SJSA1 (cell line): ENCODE measurements at places on chromosomes 5 and 9. TPM values are rescaled to one million over a fixed set of nuclear protein-coding genes. Genes with fewer than 3 reads are reported as not detected.
A peak's percentile ranks its signal among the peaks of the same experiment; 100 is the strongest.

SLC25A2 gene
- total RNA-seq: 0.11 and 0.75 TPM in 2 replicates

- H3K36me3 ChIP-seq: no peaks in the 10 kb centered on the region
- no peak for DNase-seq
- no peak overlapping the region for H3K27ac ChIP-seq
- no peak overlapping the region for H3K4me3 ChIP-seq
- no peaks in the 10 kb centered on the region for H3K27me3 ChIP-seq
Observed at GRCh38 chr9:98539954-98540353, 168.8 kb downstream of the GABBR2 start.

FAM221B gene
- not detected in 2 replicates for total RNA-seq

LCN15 gene
- total RNA-seq: not detected in 2 replicates

DNA sequence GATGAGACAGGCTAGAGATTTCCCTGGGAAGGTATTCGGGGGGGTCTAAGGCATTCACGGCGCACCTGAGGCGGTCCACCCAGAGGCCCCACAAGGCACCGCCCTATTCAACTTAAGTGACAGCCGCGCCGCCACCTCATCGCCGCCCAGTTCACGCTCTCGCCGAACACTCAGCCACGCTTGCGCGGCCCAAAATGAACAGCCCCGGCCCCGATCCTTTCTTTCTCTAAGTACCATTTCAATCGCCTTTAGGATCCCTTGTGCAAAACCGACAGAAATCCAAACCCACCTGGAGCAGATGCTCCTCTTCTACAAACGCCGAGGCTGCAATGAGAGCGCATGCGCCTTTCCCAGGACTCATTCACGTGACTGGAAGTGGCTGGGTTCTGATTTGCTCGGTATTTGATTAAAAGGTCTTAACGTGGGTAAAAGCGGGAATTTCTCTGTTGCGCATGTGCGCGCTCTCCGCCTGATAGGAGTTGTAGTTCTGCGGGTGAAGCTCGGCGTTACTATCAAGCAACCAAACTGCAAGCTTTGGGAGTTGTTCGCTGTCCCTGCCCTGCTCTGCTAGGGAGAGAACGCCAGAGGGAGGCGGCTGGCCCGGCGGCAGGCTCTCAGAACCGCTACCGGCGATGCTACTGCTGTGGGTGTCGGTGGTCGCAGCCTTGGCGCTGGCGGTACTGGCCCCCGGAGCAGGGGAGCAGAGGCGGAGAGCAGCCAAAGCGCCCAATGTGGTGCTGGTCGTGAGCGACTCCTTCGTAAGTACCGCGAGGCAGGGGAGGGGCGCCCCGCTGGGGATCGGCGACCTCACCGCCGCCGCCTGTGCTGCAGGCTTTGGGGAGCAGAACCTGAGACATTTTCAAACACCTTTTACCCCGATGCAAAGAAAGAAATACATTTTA is at the start of the genes ARSK and SKIC3:
ARSK (plus strand) TSS at position 455 of the 902 bp plus-strand sequence; CDS start at position 633, 178 bp downstream.
SKIC3 (minus strand) TSS at position 331 of the 902 bp plus-strand sequence. CDS start 7,827 bp downstream, outside the sequence.
- H3K36me3 ChIP-seq: peaks cover 24% of the 10 kb centered on the region
- no peaks in the 10 kb centered on the region for H3K27me3 ChIP-seq
- peaks cover 11% of the 10 kb centered on the region; the same call in 1 of the 2 replicates for H3K4me1 ChIP-seq
- peak; percentile 97 for DNase-seq
- peak within 1 kb of the TSS; percentile 64 for H3K27ac ChIP-seq
- H3K4me3 ChIP-seq: peak within 1 kb of the TSS; percentile 79

GRCh38 chr5:92644266-92644886 is 936.6 kb downstream of the NR2F1-AS1 start:
- no peak overlapping the region for H3K4me3 ChIP-seq
- no peak for DNase-seq
- H3K27ac ChIP-seq: no peak overlapping the region
- H3K4me1 ChIP-seq: peaks cover 7% of the 10 kb centered on the region

LURAP1L gene
- 0.31 TPM in 1 of 2 replicates, not detected in the other for total RNA-seq

GRCh38 chr5:137734962-137735554 is 831 bp downstream of the KLHL3 start:
- no peak for DNase-seq
- no peak overlapping the region for H3K4me3 ChIP-seq
- H3K36me3 ChIP-seq: no peaks in the 10 kb centered on the region
- no peak overlapping the region for H3K27ac ChIP-seq

DNA sequence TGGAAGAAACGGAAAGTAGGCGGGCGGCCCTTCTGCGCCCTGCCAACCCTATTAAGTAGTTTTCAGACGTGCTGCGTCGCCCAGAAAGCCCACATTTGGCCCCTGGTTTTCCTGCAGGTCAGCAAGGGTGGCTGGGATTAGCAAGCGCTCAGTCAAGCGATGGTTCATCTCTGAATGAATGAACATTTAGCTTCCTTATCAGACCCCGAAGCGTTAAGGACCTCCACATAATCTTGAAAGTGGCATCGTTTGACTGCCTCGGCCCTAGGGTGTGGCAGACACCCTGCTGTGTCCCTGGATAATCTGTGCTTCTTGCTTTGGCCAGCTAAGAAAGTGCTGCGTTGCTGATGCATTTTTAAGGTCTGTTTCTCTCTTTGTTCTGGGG is 684 bp downstream of the TOR1B start:
- DNase-seq: no peak
- peaks cover 18% of the 10 kb centered on the region for H3K36me3 ChIP-seq
- H3K27me3 ChIP-seq: no peaks in the 10 kb centered on the region
- peaks cover 8% of the 10 kb centered on the region; the same call in 1 of the 2 replicates for H3K4me1 ChIP-seq
- peak overlapping the region; percentile 99 for H3K4me3 ChIP-seq

TBC1D9B gene
- total RNA-seq: 41.9 and 43.2 TPM in 2 replicates

RNF180 gene
- total RNA-seq: 0.79 TPM in 1 of 2 replicates, not detected in the other

GRCh38 chr5:34529581-34530331 is 126.4 kb upstream of the RAI14 start:
- no peak overlapping the region for H3K4me3 ChIP-seq
- peaks cover 11% of the 10 kb centered on the region for H3K4me1 ChIP-seq
- no peaks in the 10 kb centered on the region for H3K36me3 ChIP-seq
- no peak overlapping the region for H3K27ac ChIP-seq
- DNase-seq: no peak

DNA sequence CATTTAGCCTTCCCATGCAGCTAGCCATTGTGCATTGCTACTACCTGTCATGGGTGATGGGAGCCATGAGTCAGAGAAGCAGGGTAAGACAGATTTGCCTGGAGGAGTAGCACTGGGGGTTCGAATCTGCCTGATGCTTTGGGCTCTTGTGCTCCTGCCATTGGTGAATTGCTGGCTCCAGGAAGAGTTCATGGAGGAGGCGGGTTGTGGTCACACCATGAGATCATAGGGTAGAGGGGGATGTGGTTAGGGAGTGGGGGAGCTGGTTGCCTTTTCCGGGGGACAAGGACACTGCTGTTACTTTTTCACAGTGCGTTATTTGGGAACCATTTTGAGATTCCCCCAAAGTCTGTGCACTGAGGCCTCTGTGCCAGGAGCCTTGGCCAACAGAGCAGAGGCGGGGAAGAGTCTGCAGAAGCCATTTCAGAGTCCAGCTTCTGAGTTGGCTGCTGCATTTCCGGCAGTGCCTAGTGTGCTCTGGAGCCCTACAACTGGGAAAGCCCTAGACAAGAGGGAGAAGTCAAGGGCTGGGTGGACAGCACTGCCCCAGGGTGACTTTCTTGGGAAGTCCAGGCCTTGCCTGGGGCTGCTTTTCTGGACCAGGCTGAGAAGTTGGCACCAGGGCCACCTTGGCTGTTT is 6.2 kb downstream of the ANGPTL2 start:
- H3K27ac ChIP-seq: no peak overlapping the region
- H3K4me3 ChIP-seq: no peak overlapping the region
- DNase-seq: no peak
- H3K27me3 ChIP-seq: no peaks in the 10 kb centered on the region
- peaks cover 12% of the 10 kb centered on the region for H3K4me1 ChIP-seq
- no peaks in the 10 kb centered on the region for H3K36me3 ChIP-seq

- H3K4me1 ChIP-seq: no peaks in the 10 kb centered on the region
- no peak overlapping the region for H3K4me3 ChIP-seq
- no peak for DNase-seq
- no peaks in the 10 kb centered on the region for H3K36me3 ChIP-seq
Observed at GRCh38 chr9:132726576-132727130, 56.4 kb downstream of the GTF3C4 start.

DNA sequence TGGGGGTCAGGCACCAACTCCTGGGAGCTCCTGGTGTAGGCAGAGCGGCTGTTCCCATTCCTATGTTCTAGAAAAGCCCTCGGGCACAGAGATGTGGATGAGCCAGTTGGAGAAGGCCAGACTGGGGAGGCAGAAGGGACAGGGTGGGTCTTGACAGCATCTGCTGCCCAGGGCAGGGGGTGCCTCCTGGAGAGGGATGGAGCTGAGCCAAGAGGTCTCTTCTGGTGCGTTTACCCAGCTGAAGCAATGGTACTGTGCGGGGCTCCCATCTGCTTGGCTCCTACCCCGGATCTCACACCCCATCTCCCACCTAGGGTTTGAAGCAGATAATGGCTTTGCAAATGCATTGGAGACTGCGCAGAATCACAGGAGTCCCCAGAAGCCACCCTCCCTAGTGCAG is 41.3 kb downstream of the SHB start:
- H3K36me3 ChIP-seq: peaks cover 6% of the 10 kb centered on the region
- no peak overlapping the region for H3K4me3 ChIP-seq
- DNase-seq: no peak
- no peaks in the 10 kb centered on the region for H3K27me3 ChIP-seq

DNA sequence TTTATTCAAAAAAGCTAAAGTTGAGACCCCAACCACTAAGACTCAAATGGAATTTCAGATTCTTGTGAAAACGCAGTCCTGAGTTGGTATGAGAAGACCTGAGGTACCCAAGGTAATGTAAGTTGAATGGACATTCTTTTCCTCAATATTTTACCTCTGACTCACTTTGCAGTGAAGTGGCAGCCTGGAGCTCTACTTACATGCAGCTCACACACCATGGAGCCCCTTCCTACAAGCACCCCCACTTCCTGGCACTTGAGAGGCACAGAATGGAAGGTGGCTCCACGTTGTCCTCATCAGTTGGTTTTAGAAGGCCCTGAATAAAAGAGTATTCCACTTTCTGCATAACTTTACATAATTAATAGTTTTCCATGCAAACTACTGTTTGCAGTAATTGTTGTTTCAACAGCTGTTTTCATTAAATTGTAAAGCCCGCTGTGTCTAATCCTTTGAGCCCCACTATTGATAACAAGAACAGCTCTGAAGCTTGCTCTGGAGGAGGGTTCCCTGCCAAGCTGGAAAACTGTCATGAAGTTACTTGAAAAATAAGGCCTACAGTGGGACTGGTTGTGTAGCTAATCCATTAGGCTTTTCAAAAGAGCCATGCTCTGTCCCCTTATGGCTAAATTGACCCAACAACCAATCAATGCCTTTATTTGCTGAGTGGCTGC is 102.2 kb upstream of the SPATA31D4 start:
- H3K4me3 ChIP-seq: no peak overlapping the region
- peaks cover 61% of the 10 kb centered on the region for H3K4me1 ChIP-seq
- no peaks in the 10 kb centered on the region for H3K36me3 ChIP-seq
- peak overlapping the region; percentile 79 for H3K27ac ChIP-seq

DNA sequence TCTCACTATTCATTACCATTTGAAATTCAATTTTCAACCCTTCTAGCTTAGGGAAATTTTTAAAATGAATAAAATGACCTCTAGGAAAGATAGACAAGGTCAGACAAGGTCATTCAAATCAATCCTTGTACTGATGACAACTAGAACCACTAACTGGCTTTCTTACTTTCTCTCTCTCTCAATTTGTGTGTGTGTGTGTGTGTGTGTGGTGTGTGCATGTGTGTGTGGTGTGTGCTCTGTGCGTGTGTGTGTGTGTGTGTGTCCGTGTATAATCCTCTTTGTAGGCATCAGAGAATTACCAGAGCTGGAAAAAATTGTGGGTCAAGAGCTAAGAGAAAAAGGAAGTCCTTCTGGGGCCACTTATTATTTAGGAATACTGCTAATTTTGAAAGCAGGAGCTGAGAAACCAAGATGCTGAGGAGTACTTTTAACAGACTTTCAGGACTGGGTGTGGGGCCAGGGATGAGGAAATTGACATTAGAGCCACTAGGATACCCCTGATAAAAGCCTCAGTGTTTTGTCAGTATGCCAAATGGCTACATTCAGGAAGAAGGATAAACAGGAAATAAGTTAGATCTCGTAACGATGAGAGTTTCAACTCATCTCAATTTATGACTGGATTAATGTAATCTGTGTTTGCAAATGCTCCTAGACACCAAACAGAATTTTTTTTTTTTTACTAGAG is 723.3 kb downstream of the CETN3 start:
- no peaks in the 10 kb centered on the region for H3K4me1 ChIP-seq
- no peaks in the 10 kb centered on the region for H3K27me3 ChIP-seq
- H3K36me3 ChIP-seq: no peaks in the 10 kb centered on the region
- DNase-seq: no peak
- H3K4me3 ChIP-seq: no peak overlapping the region
- H3K27ac ChIP-seq: no peak overlapping the region

PCDH12 gene
- not detected in 2 replicates for total RNA-seq

RANBP6 gene
- total RNA-seq: 13.3 and 16.4 TPM in 2 replicates

DNA sequence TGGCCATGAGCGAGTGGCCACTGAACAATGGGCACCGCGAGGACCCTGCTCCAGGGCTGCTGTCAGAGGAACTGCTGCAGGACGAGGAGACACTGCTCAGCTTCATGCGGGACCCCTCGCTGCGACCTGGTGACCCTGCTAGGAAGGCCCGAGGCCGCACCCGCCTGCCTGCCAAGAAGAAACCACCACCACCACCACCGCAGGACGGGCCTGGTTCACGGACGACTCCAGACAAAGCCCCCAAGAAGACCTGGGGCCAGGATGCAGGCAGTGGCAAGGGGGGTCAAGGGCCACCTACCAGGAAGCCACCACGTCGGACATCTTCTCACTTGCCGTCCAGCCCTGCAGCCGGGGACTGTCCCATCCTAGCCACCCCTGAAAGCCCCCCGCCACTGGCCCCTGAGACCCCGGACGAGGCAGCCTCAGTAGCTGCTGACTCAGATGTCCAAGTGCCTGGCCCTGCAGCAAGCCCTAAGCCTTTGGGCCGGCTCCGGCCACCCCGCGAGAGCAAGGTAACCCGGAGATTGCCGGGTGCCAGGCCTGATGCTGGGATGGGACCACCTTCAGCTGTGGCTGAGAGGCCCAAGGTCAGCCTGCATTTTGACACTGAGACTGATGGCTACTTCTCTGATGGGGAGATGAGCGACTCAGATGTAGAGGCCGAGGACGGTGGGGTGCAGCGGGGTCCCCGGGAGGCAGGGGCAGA is 53.3 kb downstream of the JADE2 start:
- DNase-seq: no peak
- H3K4me3 ChIP-seq: no peak overlapping the region
- no peak overlapping the region for H3K27ac ChIP-seq
- peaks cover 12% of the 10 kb centered on the region for H3K4me1 ChIP-seq

DNA sequence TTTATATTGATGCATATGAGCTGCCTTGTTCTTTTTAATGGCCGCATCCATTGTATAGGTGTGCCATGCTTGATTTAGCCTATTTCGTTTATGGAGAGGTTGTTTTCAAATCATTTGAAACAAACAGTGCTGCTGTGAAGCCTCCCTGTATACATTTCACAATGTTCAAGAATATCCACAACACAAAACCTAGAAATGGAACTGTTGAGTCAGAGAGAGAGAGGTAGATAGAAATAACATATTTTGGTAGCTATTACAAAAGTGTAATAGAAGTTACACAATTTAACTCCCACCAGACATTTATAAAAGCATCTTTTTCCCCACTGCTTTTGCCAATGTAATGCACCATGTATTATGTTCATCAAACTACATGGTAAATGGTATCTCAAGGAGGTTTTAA is 82.0 kb downstream of the FRMD3 start:
- H3K4me3 ChIP-seq: no peak overlapping the region
- no peaks in the 10 kb centered on the region for H3K4me1 ChIP-seq
- H3K27ac ChIP-seq: no peak overlapping the region
- no peak for DNase-seq
- H3K36me3 ChIP-seq: no peaks in the 10 kb centered on the region
